ENCODE measurements at places on chromosomes 12 and 14.

DNA sequence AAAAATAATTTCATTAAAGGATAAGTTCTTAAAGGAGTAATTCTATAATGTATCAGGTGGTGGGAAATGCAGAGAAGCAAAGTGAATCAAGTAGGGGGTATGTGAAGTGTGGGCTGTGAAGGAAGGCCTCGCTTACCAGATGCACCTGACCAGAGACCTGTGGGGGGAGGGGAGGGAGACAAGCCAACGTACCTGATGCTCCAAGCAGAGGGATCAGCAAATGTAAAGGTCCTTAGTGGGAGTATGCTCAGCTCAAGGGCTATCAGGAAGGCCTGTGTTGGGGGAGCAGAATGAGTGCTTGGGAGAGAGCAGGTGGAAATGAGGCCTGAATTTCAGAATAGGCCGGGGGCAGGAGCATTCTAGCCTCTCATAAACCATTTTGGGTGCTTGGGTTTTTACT is 57.1 kb downstream of the ANO4 start:
- DNase-seq, result no peak

- no peak for DNase-seq
These were observed 12.6 kb upstream of the CD69 start for GRCh38 chr12:9773216-9773877.

GRCh38 chr12:74111688-74112360 is 425.8 kb upstream of the ATXN7L3B start:
- DNase-seq, result no peak

GRCh38 chr12:14390870-14391530 is 25.5 kb downstream of the ATF7IP start:
- DNase-seq, result no peak

GRCh38 chr14:61322799-61323290 is 1.5 kb downstream of the PRKCH start:
- DNase-seq, result no peak

- no peak for DNase-seq
These were observed 94.3 kb downstream of the PPP2R5E start for GRCh38 chr14:63448841-63449240.

GRCh38 chr12:53298164-53298563 is 1.3 kb upstream of the MYG1 start:
- peak; percentile 76 for DNase-seq

GRCh38 chr12:45223868-45224267 is 8.0 kb downstream of the ANO6 start:
- no peak for DNase-seq

GRCh38 chr14:60723116-60723906 is 840 bp downstream of the SIX4 start:
- no peak for DNase-seq

DNA sequence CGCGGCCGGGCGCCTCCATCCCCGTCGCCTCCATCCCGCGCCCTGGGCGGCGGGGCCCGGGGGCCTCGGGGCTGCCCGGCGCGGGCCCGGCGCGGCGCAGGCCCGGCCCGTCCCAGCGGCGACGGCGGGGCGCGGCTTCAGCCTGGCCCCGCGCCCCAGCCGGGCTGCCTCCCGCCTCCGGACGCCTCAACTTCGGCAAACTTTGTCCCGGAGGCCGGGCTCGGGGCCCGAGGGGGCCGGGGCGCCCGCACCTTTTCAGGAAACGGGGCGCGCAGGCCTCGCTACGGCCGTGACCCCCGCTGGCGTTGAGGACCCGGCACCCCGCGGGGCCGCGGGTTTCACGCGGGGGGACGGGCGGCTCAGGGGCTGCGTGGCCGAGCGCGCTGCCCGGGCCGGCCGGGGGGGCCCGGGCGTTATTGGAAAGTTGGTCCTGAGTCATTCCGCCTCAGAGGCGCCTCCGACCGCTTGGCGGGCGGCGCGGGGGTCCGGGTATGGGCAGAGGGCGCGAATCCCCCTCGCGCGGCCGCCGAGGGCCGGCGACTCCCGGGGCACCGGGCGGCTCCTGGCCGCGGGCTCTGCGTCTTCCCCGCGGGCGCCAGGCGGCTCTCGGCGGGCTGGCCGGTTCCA is 575 bp downstream of the TRAF3 start:
- no peak for DNase-seq

DNA sequence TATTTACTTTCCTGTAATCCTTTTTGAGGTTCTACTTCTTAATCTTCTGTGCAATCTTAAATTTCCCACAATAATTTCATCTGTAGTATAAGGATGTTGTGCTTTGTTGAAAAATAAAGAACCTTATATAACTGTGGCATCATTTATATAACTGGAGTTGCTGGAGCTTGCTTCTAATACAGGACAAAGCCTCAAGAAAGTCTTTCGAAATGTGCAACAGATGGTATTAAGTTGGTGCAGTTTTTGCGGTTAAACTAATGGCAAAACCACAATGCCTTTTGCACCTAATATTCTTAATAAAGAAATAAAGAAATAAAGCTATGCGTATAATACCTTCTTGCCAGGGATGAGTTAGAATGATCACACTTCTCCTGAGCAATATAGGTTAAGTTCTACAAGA is 180.0 kb downstream of the KITLG start:
- no peak for DNase-seq

GRCh38 chr12:108253540-108253939 is 85.6 kb downstream of the CMKLR1 start:
- DNase-seq, result no peak

- peak; percentile 64 for DNase-seq
These were observed 92.5 kb upstream of the MED13L start for GRCh38 chr12:116370004-116370404.

- peak; percentile 89 for DNase-seq
These were observed 316.4 kb downstream of the ZFP36L1 start for GRCh38 chr14:68476212-68477109.

- no peak for DNase-seq
These were observed 34.8 kb downstream of the DIO3 start for GRCh38 chr14:101595887-101596721.

DNA sequence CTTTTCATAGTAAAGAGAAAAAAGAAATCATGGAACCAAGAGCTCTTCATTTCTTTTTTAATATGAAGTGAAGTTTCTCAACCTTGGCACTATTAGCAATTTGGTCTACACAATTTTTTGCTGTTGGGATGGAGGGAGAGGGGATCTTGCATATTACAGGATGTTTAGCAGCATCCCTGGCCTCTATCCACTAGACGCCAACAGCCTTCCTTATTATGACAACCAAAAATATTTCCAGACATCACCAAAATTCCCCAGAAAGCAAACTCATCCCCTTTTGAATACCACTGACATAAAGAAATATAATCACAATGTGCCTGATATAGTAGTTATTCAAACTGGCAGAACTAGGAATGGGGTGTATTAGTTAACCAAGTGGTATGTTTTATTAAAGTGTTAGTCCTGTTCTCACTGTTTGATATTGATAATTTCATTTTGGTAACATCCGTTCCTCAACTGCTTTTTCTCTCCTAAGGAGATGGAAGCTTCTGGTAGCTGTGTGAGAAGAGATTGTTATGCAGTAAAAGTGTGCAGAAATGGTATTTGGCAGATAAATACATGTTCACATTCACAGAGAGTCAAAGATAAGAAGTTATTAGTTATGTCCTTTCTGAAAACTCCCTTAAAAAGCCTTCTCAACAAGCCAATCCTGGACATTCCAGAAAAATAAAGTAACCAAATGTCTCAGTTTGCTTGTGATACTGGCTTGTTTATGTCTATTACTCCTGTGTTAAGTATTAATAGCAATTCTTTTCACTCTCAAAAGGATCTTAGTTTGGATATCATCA is 699.9 kb downstream of the C12orf50 start:
- DNase-seq, result no peak

DNA sequence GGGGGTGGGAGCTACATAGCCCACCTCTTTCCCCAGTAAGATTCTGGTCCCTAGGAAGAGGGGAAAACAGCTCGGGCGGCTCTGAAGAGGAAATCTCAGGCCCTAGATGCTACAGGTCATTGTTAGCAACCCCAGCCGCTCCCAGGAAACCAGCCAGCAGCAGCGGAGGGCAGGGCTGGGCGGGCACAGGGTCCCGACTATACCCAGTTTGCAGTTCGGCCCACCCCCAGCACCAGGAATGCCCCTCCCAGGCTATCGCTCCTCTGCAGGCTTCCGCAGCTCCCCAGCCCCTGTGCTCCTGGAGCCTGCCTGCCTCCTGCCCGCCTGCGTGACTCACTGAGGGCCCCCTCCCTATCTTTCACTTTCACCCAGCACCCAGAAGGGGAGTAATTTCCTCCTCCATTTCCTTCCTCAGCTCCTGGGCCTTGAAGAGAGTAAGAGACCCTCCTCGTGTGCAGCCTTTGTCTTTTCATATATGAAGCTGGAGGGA is 27.2 kb upstream of the PNMA1 start:
- DNase-seq, result no peak

DNA sequence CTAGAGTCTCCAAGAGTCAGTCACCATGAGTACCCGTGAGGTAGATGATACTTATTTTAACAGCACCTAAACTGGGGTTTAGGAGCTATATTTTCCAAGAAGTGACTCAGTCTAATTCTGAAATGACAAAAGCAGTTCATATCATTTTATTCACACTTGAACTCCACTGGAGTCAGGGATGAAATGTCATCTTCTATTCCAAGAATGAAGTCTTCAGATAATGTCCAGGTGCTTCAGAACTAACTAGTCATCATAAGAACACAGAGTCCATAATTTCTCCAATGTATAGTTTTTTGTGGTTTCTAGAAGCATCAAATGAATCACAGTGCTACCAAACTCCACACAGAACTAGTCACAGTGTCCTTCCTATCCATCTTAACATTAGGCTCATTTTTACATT is 13.3 kb downstream of the DNM1L start:
- DNase-seq, result no peak

GRCh38 chr14:74425525-74426201 is 347 bp downstream of the SYNDIG1L start:
- DNase-seq, result no peak

DNA sequence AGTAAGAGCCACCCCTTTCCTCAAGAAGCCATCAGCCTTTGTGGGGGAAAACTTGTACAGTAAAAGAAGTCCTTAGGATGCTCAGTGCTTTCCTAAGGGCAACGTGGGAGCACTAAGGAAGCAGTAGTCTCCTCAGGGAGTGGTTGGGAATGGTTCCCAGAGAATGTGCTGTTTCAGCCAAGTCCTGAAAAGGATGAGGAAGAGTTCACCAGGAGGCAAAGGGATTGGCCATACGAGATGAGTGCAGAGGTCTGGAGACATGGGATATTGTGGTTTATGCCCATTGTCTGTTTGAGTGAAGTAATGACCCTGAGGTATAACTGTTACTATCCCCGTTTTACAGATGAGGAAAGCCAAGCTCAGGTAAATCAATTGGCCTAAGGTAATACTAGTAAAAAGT is 86.0 kb upstream of the ATF1 start:
- no peak for DNase-seq

DNA sequence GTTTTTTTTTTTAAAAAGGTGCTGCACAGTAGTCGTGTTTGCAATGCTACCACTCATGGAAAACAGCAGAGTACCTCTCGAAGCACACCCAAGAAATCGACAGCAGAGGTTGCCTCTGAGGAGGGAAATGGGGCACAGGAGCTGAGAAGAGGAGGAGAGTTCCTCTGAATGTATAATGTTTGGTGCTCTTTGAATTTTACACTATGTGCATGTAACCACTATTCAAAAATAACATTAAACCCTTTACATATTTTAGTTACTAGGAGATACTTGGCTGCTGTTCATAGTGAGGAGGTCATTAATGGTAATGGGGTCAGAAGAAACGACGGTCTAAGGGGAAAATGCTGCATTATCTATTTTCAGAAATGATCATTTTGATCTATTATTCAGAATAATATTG is 129.4 kb upstream of the CLEC14A start:
- no peak for DNase-seq

DNA sequence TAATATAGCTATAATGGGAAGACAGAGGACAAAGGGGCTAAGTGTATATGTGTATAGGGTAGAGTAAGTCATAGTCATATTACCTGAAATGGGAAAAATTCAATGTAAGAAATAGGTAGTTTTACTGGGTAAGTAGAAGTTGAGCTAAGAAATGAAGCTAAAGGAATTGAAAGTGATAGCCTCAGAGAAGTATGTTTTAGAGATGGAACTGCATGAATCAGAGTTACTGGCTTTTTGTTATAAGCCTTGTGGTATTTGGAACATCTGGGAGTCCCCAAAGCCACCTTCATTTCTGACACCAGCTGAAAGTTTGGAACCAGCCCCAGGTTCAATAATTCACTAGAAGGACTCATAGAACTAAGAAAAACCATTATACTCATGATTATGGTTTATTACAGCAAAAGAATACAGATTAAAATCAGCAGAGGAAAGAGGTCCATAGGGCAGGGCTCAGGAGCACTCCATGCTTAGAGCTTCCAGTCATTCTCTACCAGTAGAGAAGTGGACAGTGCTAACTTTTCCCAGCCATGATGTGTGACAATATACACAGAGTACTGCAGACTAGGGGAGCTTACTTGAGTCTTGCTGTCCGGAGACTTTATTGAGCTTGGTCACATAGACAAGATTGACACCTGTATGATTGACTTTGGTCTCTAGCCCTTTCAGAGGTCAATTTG is 9.8 kb upstream of the IFNG start:
- DNase-seq, result no peak

GRCh38 chr12:131050463-131051154 is 96.9 kb downstream of the ADGRD1 start:
- DNase-seq, result no peak

GRCh38 chr12:29509503-29509902 is 12.0 kb upstream of the OVCH1 start:
- DNase-seq, result no peak

- DNase-seq, result no peak
These were observed 29.8 kb downstream of the PROX2 start for GRCh38 chr14:74846168-74846567.

DNA sequence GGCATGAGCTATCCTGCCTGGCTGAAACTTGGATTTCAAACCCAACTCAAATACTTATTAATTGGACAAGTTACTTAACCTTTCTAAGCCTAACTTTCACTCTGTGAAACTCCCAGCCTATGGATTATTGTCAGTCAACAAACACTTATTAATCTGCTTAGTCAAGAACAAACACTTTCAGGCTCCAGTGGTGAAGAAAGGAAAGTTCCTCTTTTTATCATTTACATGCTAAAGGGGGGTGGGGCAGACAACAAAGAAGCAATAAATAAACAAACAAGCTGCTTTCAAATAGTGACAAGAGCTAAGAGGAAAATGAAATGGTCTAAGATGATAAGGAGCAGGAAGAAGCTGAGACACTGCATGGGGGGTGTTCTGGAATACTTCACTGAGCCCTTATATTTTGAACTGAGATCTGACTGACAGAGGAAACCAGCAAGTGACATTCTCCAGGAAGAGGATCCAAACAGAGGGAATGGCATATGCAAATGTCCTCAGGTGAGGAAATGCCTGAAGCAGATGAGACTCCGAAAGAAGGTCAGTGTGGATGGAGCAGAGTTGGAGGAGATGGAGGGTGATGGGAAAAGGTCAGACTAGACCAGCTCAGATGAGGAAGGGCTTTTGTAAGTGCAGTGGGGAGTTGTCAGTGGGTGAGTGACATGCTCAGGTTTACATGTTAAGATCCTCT is 259.6 kb downstream of the ITPR2 start:
- no peak for DNase-seq
